ENCODE measurements at places on chromosomes 3 and 15.

DNA sequence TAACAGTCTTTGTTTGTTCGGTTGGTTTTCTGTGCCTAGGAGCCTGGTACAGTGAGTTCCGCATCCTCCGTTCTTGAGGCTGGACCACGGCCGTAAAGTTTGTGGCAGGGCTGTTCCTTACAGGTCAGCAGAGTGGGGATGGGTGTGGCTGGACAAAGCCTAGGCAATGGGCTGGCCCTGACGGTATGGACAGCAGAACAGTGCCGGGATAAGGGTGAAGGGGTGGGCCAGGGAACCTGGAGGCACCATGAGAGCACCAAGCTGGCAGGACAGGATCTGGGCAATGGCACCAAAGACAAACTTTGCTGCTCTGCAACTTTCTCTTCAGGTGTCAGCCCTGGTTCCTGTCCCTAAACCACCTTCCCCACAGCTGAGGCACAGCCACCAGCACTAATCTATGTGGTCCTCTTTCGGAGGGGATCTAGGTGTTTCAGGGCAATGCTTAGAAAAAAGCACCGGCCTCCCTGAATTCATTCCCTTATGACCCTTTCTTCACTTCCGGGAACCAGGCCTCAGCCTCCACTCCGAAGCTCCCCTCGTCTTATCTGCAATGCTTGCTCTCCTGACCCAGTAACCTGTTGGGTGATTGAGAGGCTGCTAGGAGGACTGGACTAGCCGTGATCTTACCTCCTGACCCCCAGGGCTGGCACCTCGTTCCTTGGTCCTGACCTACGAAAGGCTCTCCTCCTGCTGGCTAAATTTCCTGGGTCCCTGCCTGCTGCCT, 54.4 kb downstream of the KLHL6 start:
- no peak for DNase-seq

- peak; percentile 61 for DNase-seq
Observed at GRCh38 chr3:193869221-193870201, 266.4 kb upstream of the HES1 start.

- no peak for DNase-seq
Observed at GRCh38 chr3:140268610-140269009, 333.6 kb downstream of the CLSTN2 start.

DNA sequence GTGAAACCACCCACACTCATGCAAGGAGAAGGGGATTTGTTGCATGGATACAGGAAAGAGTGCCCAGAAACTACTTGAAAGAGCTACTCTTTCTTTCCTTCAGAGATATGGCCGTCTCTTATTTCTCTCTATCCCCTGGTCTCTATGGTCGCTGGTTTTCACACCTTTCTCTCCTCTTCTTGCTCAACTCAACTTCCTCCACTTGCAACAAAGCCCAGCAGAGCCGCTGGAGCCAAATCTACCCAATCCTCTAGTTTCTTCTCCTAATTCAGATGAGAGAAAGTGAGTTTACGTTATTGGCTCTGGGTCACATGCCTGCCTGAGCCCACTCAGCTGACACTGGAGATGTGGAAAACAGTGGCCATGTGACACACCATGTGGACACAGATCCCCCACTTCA, 215.2 kb downstream of the OSBPL10 start:
- DNase-seq = no peak

GRCh38 chr3:46141813-46142212, 66.3 kb downstream of the CCR1 start:
- DNase-seq = no peak

GRCh38 chr15:86183596-86184491, 104.2 kb downstream of the AGBL1 start:
- peak; percentile 10 for DNase-seq

- DNase-seq = no peak
Observed at GRCh38 chr3:120604382-120604781, 8.2 kb downstream of the NDUFB4 start.

DNA sequence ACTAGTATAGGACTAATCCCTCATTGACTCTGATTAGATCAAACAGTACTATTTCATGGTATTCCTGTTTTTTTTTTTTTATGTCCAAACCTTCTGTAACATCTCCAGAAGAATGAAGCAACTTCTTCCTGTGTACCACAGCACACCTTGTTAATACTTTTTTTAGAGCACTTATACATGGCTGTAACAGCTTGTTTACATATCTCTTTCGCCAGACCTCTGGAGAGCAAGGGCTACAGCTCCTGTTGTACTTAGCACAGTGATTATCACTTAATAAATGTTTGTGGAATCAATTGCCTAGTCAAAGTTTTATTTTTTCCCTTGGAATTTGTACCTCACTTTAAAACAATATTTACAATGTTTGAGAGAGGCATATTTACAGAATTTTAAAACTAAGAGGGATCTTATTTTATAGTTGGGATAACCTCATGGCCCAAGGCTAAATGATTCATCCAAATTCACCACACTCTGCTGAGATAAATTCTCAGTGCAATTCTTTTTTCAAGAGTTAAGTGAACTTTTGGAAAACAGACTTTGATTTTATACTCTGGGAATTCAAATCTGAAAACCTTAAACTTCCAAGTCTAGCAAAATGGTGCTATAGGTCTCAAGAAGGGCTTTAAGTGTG, 9.2 kb upstream of the GATM start:
- peak; percentile 64 for DNase-seq

GRCh38 chr15:77418966-77419835, 703 bp downstream of the PEAK1 start:
- no peak for DNase-seq

DNA sequence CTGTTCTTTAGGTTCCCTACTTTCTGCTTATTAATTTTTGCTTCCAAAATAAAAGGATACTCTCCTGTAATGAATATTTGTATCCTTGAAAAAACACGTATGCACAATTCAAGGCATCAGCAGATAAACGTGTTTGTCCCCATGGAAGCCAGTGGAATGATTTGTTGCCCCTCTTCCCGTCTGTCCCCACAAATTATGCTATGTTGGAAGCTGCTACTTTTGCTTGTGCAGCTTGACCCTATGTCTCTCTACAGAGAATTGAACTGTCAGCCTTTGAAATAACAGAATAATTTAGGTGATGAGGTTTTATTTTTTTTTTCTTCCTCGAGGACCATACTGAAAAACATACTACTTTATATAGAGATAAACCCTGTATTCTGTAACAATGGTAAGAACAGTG, 401.5 kb upstream of the GOLIM4 start:
- no peak for DNase-seq

DNA sequence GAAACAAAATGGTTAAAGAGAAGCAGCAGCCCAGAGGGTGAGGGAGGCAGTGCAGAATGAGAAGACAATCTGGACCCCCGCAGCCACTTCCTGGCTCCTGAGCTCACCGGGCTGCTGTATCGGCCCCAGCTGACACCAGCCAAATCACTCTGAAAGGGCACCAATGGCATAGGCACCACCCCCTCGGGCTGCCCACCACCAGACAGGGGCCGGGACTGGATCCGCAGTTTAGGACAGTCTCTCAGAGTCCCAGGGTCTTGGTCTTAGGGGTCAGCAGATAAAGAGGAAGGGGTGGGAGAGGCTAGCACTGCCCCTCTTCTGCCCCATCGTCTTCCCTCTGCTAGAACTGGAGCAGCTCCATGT, 17.9 kb upstream of the EHD4 start:
- no peak for DNase-seq

GRCh38 chr3:136543385-136543784, 208.8 kb downstream of the STAG1 start:
- DNase-seq = peak; percentile 57

DNA sequence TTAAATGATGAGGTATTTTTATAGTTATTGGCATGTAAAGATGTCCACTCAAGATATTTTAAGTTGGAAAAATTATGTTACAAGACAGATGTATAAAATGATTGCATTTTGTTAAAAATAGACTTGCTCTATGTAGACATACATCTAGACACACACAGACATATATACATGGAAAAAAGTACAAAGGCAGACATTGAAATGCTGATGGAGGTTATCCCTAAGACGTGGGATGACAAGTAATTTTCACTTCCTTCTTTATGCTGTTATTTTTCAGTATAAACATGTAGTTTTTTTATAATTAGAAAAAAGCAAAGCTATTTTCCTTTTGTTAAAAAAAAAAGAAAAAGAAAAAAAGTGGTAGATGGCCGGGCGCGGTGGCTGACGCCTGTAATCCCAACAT, 7.2 kb downstream of the HOMER2 start:
- DNase-seq = no peak

GRCh38 chr15:39593071-39593655, 12.3 kb downstream of the THBS1 start:
- DNase-seq = peak; percentile 12

GRCh38 chr3:143210141-143210540, 90.6 kb downstream of the CHST2 start:
- no peak for DNase-seq

GRCh38 chr3:58167431-58168351, 43.1 kb downstream of the DNASE1L3 start:
- DNase-seq = peak; percentile 39

DNA sequence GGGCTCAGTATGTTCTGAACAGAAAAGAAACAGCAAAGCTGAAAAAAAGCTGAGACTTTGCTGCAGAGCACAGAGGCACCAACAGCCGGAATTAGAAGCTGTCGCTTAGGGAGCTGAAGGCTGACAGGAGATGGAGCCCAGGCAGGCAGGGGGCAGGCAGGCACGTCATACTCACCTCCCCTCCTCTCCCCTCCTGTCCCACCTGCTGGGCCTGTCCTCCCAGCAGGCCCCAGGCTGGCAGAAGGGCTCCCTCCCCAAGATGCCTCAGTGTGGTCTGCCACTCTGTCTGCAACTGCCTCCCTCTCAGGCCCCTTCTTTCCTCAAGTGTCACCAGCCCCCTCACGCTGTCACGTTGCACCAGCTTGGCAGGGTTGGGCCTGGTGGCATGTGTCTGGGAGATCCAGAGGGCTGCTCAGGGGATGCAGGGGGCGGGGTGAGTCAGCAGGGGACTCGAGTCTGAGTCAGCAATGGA, 3.2 kb upstream of the ANKRD63 start:
- DNase-seq = no peak

GRCh38 chr15:70348581-70349344, 251.0 kb upstream of the TLE3 start:
- no peak for DNase-seq

DNA sequence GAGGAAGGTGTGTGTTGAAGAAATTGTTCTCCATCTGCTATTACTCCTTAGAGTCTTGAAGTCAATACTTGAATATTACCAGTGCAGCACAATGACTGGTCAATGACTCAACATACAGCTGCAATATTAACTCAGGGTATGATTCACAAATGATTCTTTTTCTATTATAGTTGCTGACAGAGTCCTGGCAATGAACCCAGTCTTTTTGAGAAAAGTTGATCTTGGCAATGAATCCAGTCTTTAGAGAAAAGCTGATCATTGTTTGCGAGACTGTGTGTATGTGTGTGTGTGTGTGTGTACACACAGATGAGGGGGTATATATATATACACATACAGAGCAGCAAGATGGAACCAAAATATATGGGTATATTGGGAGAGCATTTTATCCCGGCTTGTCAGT, 315.1 kb downstream of the ZNF385D start:
- DNase-seq = peak; percentile 99

DNA sequence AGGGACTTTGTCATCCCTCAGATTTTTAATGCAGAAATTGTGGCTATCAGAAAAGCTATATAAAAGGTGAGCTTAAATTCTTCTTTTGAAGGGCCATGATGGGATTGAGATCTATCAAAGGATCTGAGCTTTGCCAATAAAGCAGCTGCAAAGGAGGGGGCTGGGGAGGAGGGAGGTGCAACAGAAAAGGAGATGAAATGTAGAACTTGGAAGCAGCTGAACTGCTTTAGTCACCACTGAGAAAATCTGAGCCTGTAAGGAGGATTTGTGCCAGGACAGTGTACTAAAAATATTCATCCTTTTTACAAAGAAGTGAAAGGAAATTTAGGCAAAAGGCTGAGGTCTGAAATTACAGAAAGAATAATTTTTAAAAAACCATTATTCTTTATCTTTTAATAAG, 10.4 kb downstream of the TSPAN3 start:
- DNase-seq = no peak

- no peak for DNase-seq
Observed at GRCh38 chr3:12734960-12735359, 24.1 kb downstream of the TMEM40 start.

DNA sequence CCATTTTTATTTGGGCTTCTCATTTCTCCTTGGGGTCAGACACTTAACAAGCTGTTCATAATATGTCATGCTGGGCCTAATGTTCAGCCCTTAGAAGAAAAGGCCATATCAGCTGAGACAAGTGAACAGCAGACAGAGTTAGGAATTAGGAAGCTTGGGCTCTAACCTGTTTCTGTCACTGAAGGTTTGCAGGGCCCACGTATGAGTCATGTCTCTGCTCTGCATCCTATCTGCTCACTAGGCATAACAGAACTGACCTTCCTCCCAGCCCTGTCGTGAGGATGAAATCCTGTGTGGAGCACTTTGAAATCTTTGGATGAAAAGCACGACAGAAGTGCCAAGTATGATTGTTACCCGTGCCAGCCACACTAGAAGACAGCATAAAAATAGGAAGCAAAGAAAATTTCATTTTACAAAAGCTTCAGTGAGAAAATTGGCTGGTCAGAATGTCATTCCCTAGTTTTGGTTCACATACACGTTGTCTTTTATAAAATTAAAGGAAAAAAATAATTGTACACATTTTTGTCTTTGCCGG, 26.5 kb upstream of the CD47 start:
- peak; percentile 37 for DNase-seq

GRCh38 chr3:126880901-126881300, 102.0 kb upstream of the PLXNA1 start:
- no peak for DNase-seq

DNA sequence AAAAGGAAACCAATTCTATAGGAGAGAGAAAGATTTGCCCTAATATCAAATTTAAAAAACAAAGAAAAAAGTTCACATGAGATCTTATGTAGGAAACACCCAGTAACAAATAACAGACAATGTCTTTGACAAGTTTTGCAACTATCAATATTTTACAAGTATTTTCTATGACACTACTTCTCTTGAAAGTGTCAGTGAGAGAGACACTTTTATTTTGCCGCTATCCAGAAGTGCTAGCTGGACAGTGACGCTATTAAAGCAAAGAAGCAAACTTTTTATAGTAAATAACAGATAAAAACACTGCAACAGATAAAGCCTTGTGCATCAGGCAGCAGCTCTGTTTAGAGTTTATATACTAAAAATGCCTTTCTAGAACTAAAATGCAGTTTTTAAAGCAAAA, 13.3 kb downstream of the LYSMD2 start:
- no peak for DNase-seq

- DNase-seq = peak; percentile 21
Observed at GRCh38 chr3:196528639-196529233, 13.6 kb upstream of the SMCO1 start.

DNA sequence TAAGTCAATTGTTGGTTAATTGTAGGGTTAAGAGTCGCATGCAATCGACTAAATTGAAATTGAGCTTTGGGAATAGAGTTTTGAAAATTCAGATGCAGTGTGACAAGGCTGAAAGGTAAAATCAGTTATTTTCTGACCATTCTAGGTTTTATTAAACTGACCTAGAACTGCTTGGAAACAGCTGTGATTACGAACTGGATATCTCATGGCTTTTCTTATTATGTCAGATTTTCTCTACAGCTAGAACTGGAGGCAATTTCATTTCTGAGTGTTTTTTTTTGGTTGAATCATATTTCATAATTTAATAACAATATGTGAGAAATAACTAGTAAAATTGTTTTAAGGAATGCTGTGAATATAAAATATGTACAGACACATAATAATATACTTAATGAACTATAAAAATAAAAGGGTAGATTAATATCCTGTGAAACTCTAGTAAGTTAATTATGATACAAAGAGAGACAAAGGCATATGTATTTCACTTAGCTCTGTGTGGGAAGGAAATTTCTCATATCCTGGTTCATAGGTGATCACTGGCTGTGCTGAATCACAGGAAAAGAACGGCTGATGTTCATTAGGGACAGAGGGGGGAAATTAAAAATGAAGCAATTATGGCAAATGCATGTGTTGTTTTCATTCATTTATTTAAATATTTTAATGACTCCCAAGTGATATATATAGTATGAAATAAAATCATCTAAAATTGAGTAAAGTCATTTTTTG, 403.2 kb downstream of the ZIC1 start:
- DNase-seq = no peak
